Activated naive CD8-positive, alpha-beta T cell treated with anti-CD3 and anti-CD28 coated beads, Interleukin-2, amount 50 U/mL, for 24 hours (primary cell): ENCODE measurements at places on chromosomes 16 and 17.
A peak's percentile ranks its signal among the peaks of the same experiment; 100 is the strongest.

DNA sequence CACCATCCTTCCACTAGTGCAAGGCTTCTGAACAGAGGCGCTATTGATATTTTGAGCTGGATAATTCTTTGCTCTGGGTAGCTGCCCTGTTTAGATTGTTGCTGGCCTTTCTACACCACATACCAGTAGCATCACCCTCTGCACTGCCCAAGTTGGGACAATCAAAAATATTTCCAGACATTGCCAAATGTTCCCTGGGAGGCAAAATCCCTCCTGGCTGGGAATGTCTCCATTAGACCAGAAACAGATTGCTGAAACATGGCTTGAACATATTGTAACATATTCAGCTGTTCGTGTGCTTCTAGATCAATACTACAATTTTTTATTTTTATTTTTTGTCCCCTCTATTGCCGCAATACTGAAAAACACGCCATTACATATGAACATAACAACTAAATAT lies 174.6 kb downstream of the ABCA8 start:
- H3K27ac ChIP-seq: no peak overlapping the region
- no peak for DNase-seq
- peaks cover 14% of the 10 kb centered on the region for H3K27me3 ChIP-seq
- H3K4me1 ChIP-seq: no peaks in the 10 kb centered on the region
- H3K4me3 ChIP-seq: no peak overlapping the region

- no peak overlapping the region for H3K4me3 ChIP-seq
- peaks cover 47% of the 10 kb centered on the region for H3K4me1 ChIP-seq
- peaks cover 9% of the 10 kb centered on the region for H3K27me3 ChIP-seq
- no peaks in the 10 kb centered on the region for H3K36me3 ChIP-seq
- DNase-seq: no peak
These were observed 63.5 kb upstream of the MED9 start for GRCh38 chr17:17413215-17413792.

DNA sequence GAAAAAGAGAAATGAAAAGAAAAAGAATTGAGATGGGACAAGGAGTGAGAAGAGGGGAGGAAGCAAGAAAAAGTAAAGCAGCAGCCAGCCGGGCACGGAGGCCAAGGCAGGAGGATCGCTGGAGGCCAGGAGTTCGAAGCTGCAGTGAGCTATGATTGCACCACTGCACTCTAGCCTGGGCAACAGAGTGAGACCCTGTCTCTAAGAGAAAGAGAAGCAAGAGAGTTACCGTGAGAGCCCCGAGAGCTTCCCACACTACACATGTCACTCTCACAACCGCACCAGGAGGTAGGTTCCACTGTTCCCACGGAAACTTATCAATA lies 18.8 kb upstream of the LITAF start:
- peaks cover 3% of the 10 kb centered on the region for H3K27me3 ChIP-seq
- no peak overlapping the region for H3K4me3 ChIP-seq
- no peak overlapping the region for H3K27ac ChIP-seq
- DNase-seq: no peak
- H3K36me3 ChIP-seq: no peaks in the 10 kb centered on the region
- peaks cover 13% of the 10 kb centered on the region for H3K4me1 ChIP-seq

DNA sequence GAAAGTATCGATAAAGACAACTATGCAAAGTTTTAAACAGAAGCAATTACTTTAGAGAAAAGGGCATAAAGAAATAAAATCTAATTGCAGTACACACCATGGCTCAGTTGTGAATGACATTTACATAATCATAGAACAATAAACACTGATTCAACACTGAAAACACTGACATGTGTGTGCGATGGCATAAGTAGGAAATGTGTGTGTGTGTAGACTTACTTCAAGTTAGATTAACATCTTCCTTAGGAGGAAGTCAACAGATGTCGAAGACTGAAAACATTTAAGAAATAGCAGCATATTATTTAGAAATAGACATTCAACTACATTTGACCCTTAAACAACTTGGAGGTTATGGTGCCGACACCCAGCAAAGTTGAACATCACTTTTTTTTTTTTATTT lies 172.4 kb downstream of the STX8 start:
- no peaks in the 10 kb centered on the region for H3K4me1 ChIP-seq
- DNase-seq: no peak
- no peak overlapping the region for H3K4me3 ChIP-seq
- H3K27ac ChIP-seq: no peak overlapping the region
- H3K36me3 ChIP-seq: peaks cover 5% of the 10 kb centered on the region
- H3K27me3 ChIP-seq: no peaks in the 10 kb centered on the region

DNA sequence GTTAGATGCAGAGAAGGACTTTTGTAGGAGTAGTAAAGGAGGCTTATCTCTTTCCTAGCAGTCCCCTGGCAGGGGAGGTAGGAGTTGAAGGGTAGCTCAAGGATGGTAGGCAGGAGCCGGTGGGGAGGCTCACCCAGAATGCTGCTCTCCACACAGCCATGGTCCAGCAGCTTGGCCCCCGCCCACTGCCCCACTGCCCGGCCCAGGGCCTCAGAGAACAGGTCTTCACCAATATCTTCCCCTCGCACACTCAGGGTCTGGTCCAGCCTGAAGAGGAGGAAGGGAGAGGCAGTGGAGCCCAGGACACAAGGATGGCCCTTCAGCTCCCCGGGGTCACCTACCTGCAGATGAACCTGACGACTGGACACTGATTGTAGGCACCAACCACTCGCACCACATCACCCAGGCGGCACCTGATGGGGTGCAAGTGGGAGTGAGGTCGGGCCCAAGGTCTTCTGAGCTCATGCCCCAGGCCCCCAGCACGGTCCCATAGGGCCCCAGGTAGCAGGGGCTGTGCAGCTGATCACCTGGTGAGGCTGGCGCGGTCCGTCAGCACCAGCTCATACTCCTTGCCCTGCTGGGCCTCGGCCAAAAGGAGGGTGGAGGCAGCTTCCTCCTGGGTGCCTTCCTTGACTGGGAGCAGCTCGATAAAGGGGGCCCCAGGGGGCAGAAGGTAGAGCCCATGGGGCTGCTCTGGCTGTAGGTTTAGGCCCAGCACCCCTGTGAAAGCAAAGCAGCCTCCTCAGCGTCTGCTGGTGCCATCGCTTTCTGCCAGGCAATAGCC lies 3.6 kb downstream of the GHDC start:
- peaks cover 2% of the 10 kb centered on the region for H3K36me3 ChIP-seq
- no peaks in the 10 kb centered on the region for H3K27me3 ChIP-seq
- peaks cover 20% of the 10 kb centered on the region for H3K4me1 ChIP-seq
- no peak overlapping the region for H3K27ac ChIP-seq

- H3K27ac ChIP-seq: peak overlapping the region; percentile 36
- peaks cover 16% of the 10 kb centered on the region for H3K4me1 ChIP-seq
- no peaks in the 10 kb centered on the region for H3K27me3 ChIP-seq
- H3K4me3 ChIP-seq: no peak overlapping the region
These were observed 22.4 kb upstream of the LGALS9 start for GRCh38 chr17:27608328-27609230.

- H3K4me1 ChIP-seq: peaks cover 27% of the 10 kb centered on the region
- DNase-seq: peak; percentile 85
- H3K27me3 ChIP-seq: peaks cover 95% of the 10 kb centered on the region
These were observed 1.4 kb downstream of the PRAC2 start for GRCh38 chr17:48724251-48725003.

GRCh38 chr16:63695347-63695746 lies 1426.5 kb downstream of the CDH11 start:
- no peaks in the 10 kb centered on the region for H3K4me1 ChIP-seq
- H3K36me3 ChIP-seq: no peaks in the 10 kb centered on the region
- H3K27ac ChIP-seq: no peak overlapping the region
- H3K27me3 ChIP-seq: no peaks in the 10 kb centered on the region

DNA sequence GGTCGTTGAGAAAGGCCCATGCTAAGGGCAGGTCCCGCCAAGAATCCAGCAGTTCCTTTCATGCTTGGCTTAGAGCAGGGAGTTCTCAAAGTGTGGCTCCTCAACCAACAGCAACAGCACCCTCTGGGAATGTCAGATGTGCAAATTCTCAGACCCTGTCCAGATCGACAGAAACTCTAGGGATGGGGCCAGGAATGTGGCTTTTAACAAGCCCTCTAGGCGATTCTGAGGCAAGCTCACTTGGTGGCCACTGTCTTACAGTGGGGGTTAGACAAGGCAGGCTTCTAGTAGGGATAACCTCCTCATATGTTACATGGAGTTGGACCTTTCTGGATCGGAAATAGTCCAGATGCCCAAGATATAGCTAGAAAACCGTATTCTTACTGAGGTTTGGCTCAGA lies 144.8 kb downstream of the ZFHX3 start:
- no peaks in the 10 kb centered on the region for H3K4me1 ChIP-seq
- H3K36me3 ChIP-seq: no peaks in the 10 kb centered on the region
- no peak overlapping the region for H3K4me3 ChIP-seq
- no peak overlapping the region for H3K27ac ChIP-seq
